ENCODE measurements at places on chromosomes 2 and 18.

DNA sequence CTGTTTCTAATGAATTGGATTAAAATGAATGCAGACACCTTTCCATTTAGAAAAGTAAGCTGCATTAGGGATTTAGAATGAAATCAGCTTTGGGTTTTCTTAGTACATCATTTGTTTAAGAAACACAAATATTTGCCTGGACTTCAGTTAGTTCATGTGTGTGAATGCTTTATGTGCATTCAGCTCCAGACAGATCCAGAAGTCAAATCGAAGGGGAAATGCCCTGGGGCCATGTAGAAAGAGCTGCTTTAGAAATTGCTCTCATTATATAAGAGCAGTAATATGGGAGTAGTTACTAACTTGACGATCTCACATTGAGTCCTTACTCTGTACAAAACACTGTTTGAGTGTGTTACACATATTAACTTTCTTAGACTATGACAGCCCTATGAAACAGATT is 88.0 kb upstream of the TTC39C start:
- no peak for DNase-seq

GRCh38 chr2:104043864-104044263 is 810.1 kb upstream of the POU3F3 start:
- no peak for DNase-seq

DNA sequence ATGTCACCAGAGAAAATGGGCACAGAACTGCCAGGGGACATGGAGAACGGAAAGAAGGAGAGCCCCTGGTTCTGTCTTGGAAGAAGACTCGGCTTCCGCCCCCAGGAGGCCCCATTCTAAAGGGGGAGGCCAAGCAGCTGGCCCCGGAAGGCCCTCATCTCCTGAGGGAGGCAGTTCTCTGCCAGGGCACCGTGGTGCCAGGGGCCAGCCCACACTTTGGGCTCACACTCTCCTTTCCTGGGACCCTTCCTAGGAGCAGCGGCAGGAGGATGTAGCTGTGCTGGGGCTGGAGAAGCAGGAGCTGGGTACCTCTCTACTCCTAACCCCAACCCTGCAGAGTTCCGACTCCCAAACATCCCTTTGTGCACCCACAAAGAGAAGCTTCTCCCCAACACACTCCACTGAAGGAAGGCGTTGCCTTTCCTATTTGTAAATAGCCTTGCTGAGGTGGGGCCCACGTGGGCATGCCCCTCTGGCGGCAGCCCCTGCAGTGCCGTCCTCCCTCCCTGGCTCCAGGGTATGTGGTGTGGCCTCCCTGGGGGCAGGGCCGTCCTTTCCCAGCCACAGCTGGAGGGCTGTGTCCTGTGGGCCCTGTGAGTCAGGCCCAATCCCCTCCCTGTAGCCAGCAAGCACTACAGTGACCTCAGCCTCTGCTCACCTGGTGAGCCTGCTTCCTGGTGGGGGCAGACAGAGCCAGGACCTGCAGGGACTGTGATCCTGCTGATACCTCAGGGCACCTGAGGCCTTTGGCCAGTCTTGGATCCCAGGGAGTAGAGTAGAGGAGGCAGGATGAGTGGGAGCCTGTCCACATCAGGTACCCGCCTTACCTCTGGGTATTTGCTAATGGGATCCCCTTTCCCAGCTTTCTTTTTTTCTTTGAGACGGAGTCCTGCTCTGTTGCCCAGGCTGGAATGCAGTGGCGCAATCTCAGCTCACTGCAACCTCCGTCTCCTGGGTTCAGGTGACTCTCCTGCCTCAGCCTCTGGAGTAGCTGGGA is 26.6 kb downstream of the ZFP36L2 start:
- DNase-seq, result no peak

DNA sequence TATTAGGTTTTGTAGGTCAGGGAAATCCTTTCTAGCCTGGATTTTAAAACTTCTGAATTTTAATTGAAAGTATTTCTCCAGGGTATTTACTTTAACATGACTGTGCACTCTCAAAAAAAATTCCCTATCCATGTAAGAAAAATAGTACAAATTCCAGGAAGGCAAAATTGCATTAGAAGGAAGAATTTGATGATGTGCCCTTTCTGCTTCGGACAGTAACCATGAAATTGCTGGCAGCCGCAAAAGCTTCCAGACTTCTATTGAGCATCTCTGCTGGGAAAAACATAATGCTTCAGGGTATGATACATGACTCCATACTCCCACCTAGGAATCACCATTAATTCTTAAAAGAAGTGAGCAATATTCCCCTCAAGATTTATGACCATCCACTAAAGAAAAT is 17.2 kb upstream of the KLF7 start:
- DNase-seq, result no peak

GRCh38 chr2:191436368-191437055 is 191.3 kb downstream of the MYO1B start:
- no peak for DNase-seq

DNA sequence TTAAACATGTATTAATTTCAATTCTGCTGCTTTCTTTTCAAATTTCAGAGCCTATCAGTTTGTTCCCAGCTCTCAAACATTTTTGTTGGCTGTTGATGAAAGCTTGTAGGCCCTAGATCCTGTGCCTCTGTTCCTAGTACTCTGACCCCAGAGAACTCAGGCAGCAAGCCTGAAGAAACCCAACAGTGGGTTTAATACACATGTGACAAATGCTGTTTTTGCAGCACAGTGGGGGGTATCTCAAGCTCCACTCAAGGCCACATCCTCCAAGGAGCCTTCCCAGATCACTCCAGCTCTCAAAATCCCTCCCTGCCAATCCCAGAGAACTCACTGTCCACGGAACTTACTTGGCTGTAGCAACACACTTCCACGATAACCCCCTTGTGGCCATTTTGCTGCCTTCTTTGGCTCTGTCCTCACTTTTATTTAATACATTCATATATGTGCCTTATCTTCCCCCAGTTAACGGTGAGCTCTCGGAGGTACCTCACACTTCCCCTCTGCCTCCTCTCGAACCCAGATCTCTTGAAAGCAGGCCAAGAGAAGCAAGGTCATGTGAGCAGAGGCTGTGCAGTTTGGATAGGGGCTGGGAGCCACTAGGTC is 122.4 kb downstream of the TNS1 start:
- no peak for DNase-seq

DNA sequence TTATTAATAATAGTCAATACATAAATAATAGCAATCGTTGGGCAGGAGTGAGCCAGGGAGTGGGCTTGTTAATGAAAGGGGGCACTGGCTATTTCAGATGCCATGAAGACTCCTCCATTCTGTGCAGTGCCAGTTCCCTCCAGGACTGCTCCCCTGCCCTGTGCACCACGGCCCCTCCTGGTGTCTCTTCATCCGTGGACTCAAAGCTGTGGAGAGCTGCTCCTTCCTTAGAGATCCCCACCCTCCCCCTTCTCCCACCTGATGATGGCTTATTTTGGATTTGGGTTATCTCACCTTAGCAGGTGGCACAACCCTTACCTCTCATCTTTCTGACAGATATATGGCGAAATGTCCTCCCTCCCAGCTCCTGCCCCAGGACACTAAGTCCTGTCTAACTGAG is 3.1 kb upstream of the CELF4 start:
- DNase-seq, result no peak

- no peak for DNase-seq
These were observed 19.6 kb downstream of the RDH14 start for GRCh38 chr2:18540872-18541271.

- DNase-seq, result no peak
These were observed 67.3 kb downstream of the NTSR2 start for GRCh38 chr2:11602563-11603204.

DNA sequence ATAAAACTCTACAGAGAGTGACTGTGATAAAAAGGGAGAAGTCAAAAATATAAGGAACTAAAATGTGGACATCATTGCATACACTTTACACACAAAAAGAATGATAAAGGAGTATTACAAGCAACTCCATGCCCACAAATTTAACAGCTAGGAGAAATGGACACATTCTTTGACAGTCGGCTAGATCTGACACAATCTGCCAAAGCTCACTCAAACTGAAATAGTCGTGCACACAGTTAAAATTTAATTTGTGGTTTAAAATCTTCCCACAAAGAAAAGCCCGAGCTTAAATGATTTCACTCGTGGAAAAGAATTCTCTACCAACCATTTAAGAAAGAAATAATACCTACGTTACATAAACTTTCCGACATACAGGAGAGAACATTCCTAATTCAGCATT is 132.4 kb downstream of the ZAP70 start:
- DNase-seq, result no peak

DNA sequence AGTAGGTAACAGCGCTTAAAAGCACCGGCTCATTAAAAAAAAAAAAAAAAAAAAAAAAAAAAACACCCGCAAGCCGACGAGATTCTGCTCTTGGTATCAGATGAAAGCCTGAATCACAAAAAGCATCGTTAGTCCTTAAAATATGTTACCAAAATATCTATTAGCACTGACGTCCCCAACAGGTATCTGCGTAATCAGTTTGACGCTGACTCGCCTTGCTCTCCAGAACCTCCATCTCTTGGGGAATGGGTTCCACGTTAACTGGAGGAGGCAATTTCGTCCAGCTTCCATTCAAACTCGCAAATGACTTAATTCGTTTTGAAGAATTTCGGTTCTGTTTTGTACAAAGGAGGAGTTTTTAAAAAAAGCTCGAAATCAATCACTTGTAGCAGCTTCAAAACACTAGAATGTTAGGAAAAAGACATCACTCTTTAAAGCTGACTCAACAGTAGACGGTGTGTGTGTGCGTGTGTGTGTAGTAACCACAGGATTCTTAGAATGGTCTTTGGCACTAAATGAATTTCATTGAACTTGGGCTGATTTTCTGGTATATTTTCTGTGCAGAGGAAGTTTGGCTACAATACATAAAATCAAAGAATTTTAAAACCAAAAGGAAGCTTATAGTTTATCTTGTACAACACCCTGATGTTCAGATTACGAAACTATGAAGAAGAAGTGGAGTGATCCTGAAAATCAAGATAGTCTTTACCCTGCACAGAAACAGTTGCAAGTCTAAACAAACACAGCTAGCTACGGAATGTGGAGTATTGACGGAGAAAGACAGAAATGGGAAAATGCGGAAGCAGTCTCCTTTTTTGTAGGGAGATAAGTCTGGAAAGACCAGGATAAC is 1.1 kb upstream of the PGAP1 start:
- peak; percentile 13 for DNase-seq

DNA sequence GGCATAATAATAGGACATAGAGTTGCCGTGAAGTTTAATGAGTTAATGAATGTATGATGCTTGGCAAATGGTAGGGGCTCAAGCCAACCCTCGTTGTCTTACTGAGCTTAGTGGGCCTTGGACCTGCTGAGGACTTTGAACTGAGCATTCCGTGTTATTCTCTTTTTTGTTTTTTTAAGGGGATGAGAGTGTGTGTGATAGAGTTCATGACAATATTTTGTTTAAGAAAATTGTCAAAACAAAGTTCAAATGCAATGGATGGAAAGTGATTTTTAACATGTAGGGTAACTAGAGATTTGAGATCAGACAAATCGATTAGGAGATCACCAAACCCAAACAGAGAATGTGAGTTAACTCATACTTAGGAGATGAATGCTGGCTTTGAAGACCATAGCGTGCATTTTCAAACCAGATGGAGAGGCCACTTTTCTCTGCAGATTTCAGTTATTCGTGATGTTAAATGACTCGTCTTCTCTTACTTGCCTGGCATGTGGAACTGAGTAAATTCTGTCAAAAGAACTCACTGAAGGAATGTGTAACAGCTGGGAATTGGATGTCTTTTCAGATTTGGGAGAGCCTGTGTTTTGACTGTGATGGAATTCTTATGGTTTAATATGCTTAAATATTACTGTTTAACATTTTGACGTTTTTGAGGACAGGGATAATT is 88.7 kb downstream of the NEDD4L start:
- DNase-seq, result no peak

DNA sequence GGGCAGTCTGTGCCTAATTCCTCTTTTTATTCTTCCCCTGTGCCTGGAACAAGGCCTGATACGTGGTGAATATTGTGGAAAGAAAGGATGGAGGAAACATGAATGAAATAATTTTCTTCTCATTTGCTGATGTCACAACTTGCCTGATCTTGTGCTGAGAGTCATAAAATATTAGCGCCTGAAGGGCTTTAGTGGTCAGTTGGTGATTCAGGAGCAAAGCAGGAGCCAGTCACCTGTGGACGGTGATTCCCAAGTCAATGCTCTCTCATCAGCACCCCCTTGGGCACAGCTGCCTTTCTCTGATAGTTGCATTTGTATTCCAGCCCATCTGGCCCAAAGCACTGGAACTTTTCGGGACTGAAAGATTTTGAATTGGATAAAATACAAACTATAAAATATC is 502.6 kb upstream of the RAB12 start:
- no peak for DNase-seq

GRCh38 chr18:49241852-49242251 is 218.6 kb downstream of the DYM start:
- no peak for DNase-seq

GRCh38 chr2:150997702-150998440 is 263.8 kb downstream of the RBM43 start:
- DNase-seq, result no peak

- DNase-seq, result no peak
These were observed 825.8 kb upstream of the CDH2 start for GRCh38 chr18:29002747-29003146.

GRCh38 chr2:188293601-188294351 is 2.1 kb downstream of the GULP1 start:
- no peak for DNase-seq
